ENCODE measurements at places on chromosomes 2 and 18.

DNA sequence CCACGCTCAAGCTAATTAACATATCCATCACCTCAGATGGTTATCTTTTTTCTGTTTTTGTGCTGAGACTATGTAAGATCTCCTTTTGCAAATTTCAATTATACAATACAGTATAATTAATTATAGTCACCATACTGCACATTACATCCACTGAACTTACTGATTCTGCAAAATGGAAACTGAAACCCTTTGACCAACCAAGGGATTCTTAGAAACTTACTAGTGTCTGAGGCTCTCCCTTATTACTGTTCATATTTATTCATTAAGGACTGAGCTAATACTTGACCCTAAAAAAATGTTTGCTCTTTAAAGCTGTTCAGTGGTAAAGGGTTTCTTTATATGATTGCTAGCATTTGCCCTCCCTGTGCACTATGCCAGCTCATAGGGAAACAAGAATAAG lies 50.7 kb downstream of the ADAM23 start:
- no peak for DNase-seq

DNA sequence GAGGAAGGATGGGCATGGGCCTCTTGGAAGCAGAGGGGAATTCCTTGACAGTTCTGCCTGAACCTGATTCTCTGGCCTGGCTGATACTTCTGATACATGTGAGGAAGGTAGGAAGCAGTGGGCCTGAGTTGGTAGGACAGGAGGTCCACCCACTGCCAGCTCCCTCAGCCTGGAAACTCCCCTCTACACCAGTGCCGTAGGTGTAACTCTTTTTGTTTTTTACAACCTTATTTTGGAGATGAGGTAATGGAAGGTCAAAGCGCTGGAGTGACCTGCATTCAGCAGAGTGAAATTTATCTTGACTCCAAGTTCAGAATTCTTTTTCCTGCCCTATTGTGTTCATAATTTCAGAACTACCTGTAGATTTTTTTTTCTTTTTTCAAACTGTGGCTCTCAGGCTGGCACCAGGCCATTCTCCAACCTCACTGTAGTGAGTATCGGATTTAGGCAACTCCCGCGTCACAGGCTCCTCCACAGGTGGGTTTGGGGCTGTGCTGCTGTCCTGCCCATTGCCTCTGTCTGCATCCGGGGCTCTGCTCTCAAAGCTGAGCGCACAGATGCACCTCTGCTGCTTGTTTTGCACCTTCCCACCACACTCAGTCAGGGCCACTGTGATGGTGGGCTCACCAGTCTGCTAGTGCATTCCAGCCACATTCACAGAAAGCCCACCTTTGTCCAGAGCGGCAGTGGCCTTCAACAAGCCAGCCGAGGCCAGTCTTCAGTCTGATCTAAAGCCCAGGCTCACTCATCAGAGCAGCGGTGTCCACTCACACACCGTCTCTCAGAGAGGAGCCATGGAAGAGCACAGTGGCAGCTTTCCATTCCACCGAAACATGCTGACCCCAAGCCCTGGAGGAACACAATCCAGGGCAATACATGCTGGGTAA lies 87.2 kb downstream of the UXS1 start:
- DNase-seq = no peak

DNA sequence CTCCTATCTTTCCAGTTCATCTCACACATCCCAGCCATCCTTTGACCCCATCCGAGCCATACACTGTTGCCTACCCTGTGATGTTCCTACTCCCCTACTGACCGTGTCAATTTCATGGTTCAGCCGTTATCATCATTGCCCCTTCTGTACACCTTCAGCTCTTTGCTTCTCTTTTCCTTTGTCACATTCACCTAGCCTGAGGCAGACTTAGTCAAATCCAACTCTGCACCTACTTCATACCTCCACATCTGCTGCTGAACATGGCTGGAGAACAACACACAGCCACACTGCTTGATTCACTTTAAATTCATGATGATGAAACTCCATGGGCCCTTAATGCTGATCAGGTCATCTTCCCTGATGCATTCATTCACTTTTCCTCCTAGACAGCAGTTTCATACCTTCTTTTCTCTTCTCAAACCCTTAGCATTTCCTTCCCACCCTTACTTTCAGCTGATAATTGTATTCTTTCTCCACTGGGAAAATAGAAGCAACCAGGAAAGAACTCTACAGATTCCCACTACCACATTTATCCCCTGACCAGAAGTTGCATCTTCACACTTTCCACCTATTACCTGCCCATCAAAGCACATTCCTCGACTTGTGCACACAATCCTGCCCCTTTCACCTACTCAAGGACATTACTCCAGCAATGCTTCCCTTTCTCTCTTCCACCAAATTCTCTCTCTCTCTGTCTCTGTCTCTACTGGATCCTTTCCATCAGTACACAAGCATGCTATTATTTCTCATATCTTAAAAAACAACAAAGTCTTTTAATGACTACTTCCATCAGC lies 59.6 kb downstream of the PKDCC start:
- no peak for DNase-seq

GRCh38 chr2:69979902-69980807 lies 18.7 kb upstream of the ASPRV1 start:
- no peak for DNase-seq

GRCh38 chr2:14188446-14188845 lies 444.1 kb upstream of the LRATD1 start:
- DNase-seq = no peak

DNA sequence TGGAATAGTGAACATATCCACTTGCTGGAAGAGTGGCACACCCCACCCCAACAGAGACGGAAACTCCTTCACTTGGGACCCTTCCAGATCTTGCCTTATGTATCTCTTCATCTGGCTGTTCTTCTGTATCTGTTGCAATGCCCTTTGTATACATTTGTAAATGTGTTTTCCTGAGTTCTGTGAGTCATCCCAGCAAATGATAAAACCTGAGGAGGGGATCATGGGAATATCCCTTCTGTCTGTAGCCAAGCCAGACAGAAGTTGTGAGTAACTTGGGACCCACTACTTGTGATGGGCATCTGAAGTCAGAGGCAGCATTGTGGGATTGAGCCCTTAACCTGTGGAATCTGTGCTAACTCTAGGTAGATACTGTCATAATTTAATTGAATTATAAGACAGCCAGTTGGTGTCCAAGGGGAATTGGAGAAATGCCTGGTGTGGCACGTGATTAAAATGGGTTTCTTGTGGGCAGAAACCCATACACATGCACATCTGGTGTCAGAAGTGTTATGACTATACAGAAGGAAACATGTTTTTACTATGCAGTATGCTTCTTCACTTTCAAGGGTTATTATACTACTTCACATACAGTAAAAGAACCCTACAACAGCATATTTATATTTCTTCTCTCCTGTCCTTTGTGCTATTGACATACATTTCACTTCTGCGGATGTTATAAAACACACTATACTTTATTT lies 32.3 kb upstream of the TMEM247 start:
- no peak for DNase-seq

DNA sequence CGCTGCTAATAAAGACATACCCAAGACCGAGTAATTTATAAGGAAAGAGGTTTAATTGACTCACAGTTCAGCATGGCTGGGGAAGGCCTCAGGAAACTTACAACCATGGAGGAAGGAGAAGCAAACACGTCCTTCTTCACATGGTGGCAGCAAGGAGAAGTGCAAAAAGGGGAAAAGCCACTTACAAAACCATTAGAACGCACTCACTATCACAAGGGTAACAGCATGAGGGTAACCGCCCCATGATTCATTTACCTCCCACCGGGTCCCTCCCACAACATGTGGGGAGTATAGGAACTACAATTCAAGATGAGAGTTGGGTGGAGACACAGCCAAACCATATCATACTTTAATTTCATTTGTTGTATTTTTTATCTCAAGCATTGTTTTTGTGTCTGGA lies 67.5 kb downstream of the ATP9B start:
- no peak for DNase-seq

Measured in EL (cell line).